ENCODE measurements at places on chromosomes 4 and X.

DNA sequence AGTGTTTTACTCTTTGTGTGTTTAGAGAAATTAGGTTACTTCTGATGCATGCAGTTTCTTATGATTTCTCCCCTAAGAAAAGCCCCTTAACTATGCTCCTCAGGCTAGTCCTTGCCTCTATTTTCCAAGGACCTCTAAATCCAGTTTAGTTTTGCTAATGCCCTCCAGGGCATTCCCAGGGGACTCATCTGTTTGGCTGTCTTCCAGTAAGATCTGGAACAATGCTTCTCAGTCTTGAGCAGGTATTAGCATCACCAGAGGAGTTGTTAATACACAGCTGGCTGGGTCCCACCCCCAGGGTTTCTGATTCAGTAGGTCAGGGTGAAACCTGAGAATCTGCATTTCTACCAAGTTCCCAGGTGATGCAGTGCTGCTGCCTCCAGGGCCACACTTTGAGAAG, 56.9 kb downstream of the OTC start:
- no peak for DNase-seq

- DNase-seq = no peak
These were observed 585.7 kb downstream of the TLL1 start for GRCh38 chr4:166458756-166459155.

- no peak for DNase-seq
These were observed 134.2 kb downstream of the GALNTL6 start for GRCh38 chr4:171947400-171947799.

DNA sequence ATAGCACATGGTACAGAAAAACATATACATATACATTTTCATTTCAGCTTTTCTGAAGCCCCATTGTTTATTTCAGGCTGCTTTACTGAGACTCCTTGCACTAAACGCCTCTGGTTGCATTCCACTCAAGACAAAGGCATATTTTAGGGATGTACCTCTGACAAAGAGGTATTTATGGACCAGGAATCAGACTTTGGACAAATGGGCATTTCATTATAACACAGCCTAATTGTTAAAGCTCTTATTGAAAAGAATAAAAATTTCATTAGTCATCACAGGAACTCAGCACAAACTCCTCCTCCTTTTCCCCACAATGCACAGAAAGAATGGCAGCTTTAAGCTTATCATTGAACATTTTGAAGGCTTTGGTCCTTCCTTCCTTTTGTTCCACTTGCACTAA, 62.9 kb upstream of the UGT8 start:
- no peak for DNase-seq

DNA sequence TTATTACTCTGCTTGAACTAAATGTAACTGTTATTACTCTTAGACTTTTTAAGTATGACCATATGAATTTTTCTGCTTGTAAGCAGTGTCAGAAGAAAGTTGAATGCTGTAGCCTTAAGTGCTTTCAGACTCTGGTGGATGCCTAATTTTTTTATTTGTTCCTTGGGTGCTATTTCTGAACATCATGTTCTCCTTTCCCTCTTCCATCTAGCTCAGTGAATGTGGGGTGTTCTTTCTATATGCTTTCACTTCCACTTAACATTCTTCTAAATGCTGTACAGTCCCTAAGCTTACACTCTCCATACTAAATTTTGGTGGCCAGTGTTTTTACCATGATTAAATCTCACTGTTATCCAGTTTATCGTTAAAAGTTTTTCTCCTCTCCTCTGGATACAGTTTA, 3.6 kb downstream of the DCK start:
- no peak for DNase-seq

DNA sequence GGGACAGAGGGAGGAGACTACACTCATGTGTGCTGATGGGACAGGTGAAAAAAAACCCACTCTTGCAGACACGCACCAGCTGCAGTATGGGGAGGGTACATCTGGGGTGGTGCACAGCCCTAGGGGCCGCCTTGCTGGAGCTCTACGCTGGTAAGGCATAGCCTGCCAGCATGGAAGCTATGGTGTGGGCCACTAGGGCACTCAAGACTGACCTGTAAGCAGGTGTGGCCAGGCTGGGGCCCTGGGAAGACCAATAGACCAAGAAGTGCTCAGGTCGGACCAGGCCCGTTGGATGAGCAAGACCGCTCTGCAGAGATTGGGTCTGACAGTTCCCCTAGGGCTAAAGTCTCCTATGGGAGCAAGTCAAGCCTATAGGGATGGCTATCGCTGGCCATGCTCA, 314.8 kb downstream of the FAM47A start:
- no peak for DNase-seq

GRCh38 chr4:40165916-40166315, 30.9 kb upstream of the RHOH start:
- no peak for DNase-seq

DNA sequence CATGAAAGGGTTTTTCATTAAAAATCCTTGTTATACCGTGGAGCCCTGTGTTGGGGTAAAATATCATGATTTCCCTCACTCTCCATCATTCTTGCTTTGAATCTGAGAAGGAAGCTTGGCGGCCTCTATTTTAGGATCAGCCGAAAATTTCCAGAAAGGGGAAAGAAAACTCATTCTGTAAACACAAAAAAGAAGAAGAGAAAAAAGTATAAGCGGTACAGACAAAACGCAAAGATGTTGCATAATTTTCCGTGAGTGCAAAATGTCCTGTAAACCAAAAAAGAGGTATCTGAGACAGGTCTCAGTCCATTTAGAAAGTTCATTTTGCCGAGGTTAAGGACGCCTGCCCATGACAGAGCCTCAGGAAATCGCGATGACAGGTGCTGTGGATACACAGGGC, 5.3 kb downstream of the CSF2RA start:
- DNase-seq = no peak

DNA sequence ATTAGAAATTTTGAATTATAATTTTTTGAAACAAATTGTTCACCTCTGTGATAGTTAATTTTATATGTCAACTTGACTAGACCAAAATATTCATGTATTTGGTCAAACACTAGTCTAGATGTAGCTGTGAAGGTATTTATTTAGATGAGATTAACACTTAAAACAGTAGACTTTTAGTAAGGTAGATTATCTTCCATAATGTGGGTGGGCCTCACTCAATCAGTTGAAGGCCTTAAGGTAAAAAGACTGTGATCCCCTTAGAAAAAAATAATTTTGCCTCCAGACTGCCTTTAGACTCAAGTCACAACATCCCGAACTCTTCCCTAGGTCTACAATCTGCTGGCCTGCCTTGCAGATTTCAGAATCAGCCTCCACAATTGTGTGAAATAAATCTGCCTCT, 177.3 kb upstream of the PABPC5 start:
- DNase-seq = no peak

GRCh38 chrX:18174209-18174608, 46.5 kb downstream of the BEND2 start:
- no peak for DNase-seq

DNA sequence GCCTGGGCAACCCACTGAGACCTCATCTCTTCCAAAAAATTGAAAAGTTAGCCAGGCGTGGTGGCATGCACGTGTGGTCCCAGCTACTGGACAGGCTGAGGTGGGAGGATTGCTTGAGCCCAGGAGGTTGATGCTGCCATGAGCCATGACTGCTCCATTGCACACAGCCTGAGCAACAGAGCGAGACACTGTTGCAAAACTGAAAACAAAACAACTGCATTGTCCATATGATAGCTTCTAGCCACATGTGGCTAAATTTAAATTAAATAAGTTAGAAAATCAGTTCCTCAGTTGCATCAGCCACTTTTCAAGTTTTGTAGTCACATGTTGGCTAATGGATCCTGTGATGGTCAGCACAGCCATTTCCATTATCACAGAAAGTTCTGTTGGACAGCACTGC, 67.9 kb downstream of the GAB1 start:
- no peak for DNase-seq

DNA sequence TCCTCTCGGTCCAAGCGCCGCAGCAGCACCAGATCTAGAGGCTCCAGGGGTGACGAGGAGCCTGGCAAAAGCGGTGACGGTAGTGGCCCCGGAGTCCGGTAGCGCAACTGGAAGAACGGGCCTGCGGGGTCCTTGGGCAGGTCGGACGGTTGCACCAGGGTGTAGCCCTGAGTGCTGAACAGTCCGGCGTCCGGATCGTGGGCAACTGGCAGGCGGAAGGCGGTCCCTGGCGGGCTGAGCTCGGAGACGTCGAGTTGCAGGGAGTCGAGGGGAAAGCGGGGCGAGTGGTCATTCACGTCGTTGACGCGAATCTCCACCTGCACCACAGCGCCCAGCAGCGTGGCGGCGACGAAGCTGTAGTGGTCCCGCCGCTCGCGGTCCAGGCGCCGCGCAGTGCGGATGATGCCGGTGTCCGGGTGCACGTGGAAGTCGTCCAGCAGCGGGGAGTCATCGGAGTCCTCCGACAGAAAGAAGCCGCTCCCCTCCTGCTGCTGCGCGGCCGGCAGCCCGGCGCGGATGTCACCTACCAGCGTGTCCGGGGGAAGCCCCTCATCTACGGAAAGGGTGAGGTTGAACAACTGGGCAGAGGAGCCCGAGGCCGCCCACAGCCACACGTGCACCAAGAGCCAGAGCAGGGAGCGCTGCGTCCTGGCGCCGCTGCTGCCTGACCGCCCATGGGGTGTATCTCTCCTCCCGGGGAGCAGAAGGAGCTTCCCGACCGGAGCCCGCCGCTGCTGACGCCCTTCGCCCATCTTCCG, 837 bp downstream of the DCHS2 start:
- DNase-seq = no peak

DNA sequence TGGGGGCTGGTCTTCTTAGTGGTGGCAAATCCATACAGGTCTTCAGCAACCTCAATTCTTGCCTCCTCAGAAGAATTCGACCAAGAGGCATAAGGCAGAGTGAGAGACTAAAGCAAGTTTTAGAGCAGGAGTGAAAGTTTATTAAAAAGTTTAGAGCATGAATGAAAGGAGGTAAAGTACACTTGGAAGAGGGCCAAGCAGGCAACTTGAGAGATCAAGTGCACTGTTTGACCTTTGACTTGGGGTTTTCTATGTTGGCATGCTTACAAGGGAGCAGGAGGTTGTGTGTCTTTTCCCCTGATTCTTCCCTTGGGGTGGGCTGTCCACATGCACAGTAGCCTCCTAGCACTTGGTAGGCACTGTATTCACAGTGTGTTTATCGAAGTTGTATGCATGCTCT, 91.2 kb downstream of the CPE start:
- DNase-seq = no peak

DNA sequence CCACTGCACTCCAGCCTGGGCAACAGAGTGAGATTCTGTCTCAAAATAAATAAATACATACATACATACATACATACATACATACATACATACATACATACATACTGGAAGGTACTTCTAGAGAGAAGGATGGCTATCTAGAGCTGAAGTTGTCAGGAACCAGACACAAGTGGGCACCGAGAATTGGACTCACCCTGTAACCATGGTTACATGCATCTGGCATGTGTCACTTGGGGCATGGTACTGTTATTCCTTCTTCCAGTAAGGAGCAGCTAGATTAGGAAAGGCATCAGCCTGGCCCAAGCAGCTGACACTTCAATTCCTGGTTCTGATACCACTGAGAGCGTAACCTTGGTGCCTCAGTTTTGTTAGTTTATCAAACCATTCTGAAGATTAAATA, 127.1 kb downstream of the SH3KBP1 start:
- no peak for DNase-seq

DNA sequence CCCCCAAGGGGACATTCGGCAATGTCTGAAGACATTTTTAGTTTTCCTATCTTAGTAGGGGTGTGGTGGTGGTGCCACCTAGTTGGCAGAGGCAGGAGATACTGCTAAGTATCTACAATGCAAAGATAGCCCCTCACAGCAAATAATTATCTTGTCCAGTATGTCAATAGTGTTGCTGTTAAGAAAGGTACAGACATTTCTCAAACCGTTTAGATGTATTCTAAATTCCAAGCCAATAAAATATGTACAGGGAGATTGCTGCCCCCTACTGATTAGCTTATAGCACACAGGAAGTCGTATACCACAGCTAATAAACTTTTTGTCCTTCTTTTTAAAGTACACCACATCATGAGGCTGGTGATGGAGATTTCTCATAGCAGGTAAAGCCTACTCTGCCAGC, 260.5 kb downstream of the TMA16 start:
- no peak for DNase-seq

- DNase-seq = no peak
These were observed 10.8 kb downstream of the WFS1 start for GRCh38 chr4:6280365-6280996.

- no peak for DNase-seq
These were observed 64.5 kb upstream of the WDR1 start for GRCh38 chr4:10180927-10181744.

DNA sequence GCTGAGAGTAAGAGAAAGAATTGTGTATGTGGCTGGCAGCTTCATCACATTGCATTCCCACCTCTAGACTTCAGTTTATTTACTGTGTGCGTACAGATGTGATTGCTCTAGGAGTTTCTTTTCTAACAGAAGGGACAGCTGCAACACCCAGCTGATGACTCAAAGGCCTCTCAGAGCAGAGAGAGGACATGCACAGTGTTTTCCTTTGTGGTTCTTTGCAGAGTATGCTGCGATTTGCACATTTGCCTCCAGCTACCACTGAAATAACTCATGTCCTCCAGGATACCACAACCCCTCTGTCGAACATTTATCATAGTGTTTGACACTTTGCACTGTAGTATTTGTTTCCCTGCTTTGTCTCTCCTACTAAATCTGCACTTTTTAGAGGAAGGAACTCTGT, 294.1 kb downstream of the STIM2 start:
- DNase-seq = no peak

GRCh38 chr4:67684839-67685531, 16.0 kb downstream of the UBA6 start:
- DNase-seq = no peak

GRCh38 chr4:7000421-7001176, 42.6 kb upstream of the TADA2B start:
- no peak for DNase-seq

- DNase-seq = no peak
These were observed 333.4 kb upstream of the TEX13C start for GRCh38 chrX:124986284-124986683.

DNA sequence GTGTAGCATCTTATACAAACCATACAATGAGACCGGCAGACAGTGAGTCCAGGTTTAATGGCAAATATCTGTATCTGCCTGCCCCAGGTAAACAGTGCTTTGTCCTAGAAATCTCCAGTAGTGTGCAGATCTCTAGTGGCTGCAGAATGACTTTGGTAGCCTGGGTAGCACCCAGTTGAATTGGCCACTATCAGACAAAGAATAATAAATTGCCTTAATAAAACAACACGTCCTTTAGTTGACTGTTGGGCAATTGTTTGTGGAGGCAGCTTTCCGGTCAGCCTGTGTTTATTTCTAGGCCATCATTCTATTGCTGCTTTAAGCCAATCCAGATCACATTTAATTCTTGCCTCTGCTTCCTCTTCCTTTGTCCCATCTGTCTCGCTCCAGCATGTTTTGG, 52.5 kb downstream of the SNX25 start:
- no peak for DNase-seq

- no peak for DNase-seq
These were observed 31.5 kb downstream of the REELD1 start for GRCh38 chr4:146245850-146246249.

Measured in cortex of kidney (tissue), 1 donor.